ENCODE measurements at places on chromosomes 16 and 17.

- DNase-seq: peak; percentile 9
Measured at GRCh38 chr16:57600952-57601580, 27.4 kb upstream of the ADGRG1 start.

GRCh38 chr16:16059895-16060590 lies 110.6 kb downstream of the ABCC1 start:
- no peak for DNase-seq

GRCh38 chr17:18321309-18321708 lies 6.2 kb downstream of the SMCR8 start:
- no peak for DNase-seq

DNA sequence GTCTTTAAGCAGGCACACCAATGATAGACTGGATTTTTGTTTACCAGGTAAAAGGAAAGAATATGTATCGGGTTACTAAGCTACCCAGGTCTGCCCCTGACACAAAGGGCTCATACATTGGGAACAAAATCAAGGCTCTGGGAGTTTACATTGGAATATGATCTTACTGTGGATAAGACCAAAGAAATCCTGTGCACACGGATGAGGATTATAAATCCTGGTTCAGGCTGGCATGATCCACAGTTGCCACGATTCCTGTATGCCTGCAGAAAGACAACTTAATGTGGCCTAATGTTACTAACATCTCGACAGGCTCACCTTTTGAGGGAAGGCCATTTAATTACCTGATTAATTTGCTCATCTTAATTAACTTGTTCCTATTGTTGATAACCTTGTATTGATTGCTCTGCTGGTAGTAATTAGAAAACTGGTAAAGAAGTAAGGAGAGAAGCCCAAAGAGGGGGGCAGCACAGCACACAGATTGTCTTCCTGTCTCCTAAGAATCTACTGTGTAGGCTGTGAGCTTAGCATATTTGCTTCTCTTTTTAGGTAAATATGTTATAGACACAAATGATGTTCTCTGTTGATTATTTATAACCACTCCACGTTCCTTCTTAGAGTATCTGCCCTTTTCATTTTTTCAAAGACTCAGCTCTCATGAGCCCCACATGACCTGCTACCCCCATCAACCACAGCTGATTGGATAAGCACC lies 51.0 kb upstream of the TOX3 start:
- DNase-seq: no peak

DNA sequence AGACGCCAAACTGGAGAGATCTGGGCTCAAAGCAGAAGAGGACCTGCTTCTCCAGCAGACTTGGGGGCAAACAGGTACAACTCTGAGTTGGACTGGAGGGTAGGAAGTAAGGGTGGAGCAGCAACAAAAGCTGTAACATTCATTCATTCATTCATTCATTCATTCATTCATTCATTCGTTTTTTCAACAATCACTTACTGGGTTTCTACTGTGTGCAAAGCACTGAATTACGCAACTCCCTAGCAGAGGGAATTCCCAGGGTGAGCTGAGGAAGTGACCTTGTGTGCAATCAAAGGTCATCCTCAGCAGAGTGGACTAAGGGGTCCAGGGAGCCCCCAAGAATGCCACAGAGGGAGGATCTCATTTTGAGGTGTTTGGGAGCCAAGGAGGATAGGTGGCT lies 231.1 kb upstream of the SDK2 start:
- DNase-seq: no peak

- no peak for DNase-seq
Measured at GRCh38 chr16:85929259-85929721, 30.3 kb downstream of the IRF8 start.

GRCh38 chr16:28182183-28182582 lies 29.6 kb downstream of the XPO6 start:
- no peak for DNase-seq
